Stimulated activated CD4-positive, alpha-beta T cell treated with anti-CD3 and anti-CD28 coated beads, Interleukin-1b, Interleukin-23, amount 100 ng/mL, for 24 hours (primary cell): ENCODE measurements at places on chromosomes 3 and 15.

GRCh38 chr3:129121016-129121791 lies 400 bp downstream of the RAB43 start:
- DNase-seq: no peak

DNA sequence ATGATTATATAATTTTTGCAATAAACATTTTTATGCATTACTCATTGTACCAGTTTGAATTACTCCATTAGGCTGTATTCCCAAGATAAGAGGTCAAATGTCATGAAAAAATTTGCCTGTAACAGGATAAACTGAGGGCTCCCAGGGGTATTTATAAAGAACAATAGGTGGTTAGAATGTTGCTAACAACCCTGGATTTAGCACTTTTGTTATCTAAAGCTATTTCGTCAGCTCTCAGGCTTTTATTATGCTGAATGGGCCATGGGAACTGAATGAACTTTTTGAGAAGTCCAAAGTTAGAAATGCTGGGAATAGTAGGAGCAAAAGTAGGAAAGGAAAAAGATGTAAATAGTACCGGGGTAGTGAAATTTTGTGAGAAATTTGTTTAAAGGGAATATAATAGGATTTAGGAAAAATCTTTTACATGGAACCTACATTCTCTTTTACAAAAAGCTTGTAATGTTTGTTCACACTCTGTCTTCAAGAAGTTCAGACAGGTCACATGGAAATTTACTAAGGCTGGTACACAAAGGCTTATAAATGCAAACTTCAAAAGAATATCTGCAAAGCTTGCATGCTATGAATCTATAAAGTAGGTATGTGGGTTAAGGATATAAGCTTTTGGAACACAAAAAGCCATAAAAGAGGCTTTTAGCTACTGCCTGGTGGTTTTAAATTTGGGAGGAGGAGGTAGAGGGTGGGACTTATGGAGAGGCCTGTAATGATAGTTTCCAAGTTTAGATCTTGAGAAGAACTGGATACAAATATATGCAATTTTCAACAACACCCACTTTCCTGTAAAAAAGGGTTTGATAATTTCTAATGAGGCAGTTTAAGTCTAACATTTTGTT lies 445.8 kb upstream of the NAALADL2 start:
- no peak for DNase-seq

DNA sequence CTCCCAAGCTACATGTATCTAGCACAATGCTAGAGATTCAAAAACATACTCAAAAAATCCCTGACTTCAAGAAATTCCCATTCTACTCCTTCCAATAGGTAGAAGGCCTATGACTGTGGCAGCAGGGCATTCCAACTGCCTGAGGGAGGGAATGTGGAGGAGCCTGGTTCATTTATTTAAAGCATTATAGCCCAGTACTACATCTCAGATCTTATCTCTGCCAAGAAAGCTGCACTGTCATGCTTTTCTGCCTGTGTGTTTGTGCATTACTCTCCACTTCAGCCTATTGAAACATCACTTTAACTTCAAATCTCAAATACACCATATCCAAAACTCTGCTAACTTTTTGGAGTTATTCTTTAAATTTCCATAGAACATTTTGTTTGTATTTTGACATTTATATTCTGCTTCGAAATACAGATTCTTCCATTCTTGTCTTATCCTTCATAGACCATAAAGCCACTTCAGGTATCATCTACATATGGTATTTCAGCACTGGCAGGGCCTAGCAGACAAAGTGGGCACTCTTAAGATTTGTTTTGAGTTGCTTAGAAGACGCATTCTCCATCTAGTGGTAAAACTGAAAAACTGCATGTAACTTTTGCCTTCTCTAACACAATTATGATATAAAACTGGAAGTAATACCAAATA lies 59.1 kb upstream of the NEDD4 start:
- DNase-seq: no peak

GRCh38 chr3:34367521-34367920 lies 569.1 kb downstream of the PDCD6IP start:
- no peak for DNase-seq

DNA sequence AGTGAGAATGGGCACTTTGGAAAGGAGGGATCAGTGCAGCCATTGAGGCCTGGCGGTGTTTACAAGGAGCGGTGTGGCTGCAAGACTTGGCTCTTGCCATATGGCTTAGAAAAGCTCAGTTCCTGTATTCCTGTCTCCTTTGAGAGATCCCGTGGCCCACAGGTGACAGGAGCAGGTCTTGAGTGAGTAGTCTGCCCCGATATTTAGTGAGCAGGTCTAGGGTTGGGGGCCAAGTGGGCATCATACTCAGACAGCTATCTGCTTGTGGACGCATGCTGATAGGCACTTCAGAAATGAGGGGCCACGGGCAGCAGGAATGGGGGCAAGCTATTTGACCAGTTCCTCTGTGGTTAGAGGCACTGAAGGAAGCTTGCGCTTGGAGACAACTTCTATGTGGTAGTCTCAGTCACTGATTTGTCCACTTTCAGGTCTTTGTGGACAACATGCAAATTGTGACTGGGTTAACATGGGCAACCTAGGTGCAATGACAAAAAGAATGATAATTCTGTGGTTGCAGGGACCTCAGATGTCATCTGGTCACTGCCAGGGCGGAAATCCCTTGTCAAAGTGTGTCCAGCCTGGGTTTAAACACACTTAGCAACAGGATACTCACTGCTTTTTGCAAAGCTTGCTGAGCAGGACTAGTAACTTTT lies 1.1 kb downstream of the TMED3 start:
- DNase-seq: no peak

DNA sequence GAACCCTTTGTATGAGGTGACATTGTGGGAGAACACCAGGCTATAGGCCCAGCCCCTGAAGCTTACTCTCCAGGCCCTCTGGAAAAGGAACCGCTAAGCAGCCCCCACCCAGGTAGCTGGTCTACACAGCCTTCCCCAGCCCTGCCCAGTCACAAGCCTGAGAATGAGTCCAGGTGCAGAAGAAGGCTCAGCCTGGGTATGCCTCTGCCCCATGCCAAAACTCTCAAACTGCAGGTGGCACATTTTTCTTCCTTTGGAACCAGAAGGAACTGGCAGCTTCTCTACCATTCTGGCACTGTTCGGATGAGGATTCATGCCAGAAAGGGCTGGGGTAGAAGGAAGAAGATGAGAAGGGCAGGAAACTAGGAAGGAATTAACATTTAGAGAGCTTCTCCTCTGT lies 23.7 kb upstream of the TBC1D21 start:
- DNase-seq: no peak

DNA sequence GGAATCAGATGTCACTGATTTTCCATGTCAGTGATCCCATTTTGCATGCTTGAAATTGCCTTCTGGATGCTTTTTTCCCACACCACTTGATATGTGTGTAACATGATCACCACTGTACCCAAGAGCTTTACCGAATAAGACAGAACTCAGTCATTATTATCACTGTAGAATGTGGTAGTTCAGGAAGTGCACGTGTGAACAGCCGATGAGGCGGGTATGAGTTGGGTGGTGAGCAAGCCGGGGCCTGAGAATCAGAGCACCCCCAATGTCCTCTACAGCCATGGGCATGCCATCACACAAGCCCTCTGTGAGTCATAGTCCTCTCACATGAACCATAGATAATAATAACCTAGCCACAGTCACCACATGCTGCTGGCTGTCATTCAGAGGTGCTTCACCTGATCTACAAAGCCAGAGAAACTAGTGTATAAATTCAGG lies 470.8 kb downstream of the SOX2 start:
- no peak for DNase-seq

GRCh38 chr15:76978522-76979330 lies 16.2 kb upstream of the PSTPIP1 start:
- no peak for DNase-seq

- DNase-seq: no peak
These were observed 897 bp upstream of the TLE3 start for GRCh38 chr15:70098461-70099166.
